Calu3 (cell line): ENCODE measurements at places on chromosomes 5 and 9. TPM values are rescaled to one million over a fixed set of nuclear protein-coding genes. Genes with fewer than 3 reads are reported as not detected.

The DIPK1B gene
- 4.0 TPM in 2 replicates for total RNA-seq

- no peak for DNase-seq
These were observed 167.7 kb downstream of the MACROH2A1 start for GRCh38 chr5:135231289-135231688.

DNA sequence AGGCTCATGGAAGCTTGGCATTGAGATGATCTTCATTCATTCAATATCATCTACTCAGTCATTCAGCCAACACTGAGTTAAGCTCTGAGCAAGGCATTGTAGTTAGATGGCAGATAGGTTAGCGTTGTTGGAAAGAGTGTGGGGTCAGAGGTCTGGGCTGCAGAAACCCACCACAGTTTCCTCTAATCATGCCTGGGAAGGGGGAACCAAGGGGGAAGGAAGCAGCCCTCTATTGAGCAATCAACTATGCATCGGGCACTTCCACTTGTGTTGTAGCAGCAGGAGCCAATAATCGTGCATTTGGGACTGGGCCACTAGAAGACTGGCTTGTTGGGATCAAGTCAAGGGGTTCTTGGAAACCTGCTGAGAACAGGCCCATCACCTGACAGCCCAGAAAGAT is 139.1 kb downstream of the PIP5K1B start:
- DNase-seq = no peak

- no peak for DNase-seq
These were observed 27.0 kb downstream of the ERAP2 start for GRCh38 chr5:96903300-96903699.

DNA sequence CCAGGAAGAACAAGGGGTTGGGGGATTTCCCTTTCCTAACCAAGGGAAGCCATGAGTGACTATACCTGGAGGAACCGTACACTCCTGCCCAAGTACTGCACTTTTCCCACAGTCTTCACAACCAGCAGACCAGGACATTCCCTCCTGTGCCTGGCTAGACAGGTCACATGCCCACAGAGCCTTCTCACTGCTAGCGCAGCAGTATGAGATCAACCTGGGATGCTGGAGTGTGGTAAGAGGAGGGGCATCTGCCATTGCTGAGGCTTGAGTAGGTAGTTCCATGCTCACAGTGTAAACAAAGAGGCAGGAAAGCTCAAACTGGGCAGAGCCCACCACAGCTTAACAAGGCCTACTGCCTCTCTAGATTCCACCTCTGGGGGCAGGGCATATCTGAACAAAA is 35.9 kb downstream of the SAXO1 start:
- no peak for DNase-seq

DNA sequence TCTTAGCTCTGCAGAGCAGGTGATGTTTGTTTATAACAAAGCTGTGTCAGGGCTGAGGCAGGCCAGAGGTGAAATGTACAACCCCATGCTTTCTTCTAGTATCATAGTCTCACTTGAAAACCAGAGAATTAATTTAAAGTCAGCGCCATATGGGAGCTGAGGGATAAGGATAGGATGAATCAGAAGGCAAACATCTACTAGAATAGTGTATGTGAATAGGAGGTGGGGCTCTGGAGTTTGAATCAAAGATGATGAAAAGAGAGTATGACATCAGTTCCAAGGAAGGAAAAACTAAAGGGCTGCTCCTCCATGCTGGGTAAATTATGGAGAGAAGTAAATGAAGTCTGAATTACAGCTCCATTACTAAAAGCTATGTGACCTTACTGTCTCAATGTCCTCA is 441.5 kb downstream of the RASEF start:
- no peak for DNase-seq
